Activated CD8-positive, alpha-beta memory T cell treated with anti-CD3 and anti-CD28 coated beads, Interleukin-2, amount 10 ng/mL, durations not matched to agents 7 days and 5 days (primary cell): ENCODE measurements at places on chromosomes 12 and 14. TPM values are rescaled to one million over a fixed set of nuclear protein-coding genes. Genes with fewer than 3 reads are reported as not detected.

GRCh38 chr12:130639476-130640424 is 76.3 kb downstream of the RIMBP2 start:
- no peak for DNase-seq

DNA sequence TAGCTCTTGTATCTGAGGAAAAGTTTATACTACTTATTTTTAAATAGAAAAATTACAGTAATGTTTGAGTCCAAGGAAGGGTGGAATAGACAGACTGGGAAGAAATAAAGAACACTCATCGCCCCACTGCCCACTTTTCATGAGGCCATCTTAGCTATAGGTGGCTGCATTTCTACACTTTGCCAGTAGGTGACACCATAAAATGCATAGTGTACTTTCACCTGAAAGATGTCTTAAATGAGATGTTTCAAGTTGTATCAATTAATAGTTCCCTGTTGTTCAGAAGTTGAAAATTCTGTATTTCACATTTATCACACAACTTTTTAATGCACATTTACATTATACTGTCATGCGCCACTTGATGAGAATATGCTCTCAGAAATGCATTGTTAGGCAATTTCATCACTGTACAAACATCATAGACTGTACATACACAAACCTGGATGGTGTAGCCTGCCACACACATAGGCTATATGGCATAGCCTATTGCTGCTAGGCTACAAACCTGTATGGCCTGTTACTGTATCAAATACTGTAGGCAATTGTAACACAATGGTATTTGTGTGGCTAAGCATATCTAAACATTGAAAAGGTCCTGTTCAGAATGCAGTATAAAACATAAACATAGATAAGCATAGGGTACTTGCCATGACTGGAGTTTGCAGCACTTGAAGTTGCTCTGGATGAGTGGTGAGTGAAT is 27.6 kb downstream of the PMCH start:
- DNase-seq, result no peak

GRCh38 chr12:123948401-123948795 is 24.2 kb downstream of the CCDC92 start:
- DNase-seq, result no peak

Gene SCARB1
- 17.2 TPM for total RNA-seq

Gene CNTN1
- total RNA-seq, result not detected

Gene KLRC2
- total RNA-seq, result 6.8 TPM
